Activated CD8-positive, alpha-beta memory T cell treated with anti-CD3 and anti-CD28 coated beads for 1 hour (primary cell): ENCODE measurements at places on chromosomes 2 and 18.

DNA sequence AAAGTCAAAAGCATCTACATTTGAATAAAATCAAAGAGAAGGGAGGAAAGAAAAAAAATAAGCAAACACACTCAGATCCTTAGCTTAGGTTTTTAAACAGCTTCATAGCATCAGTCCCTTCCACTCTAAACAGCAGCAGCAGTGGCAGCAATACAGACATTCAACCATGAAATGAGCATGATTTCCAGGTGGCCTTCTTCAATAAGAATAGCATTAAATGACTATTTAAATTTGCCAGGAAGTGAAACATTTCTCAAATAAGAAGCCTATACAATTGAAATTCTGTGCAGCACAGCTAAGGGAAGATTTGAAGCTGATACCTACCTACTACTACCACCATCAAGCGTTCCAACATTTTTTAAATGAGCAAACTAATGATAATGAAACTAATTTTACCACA, 138.1 kb upstream of the REG3G start:
- no peak for DNase-seq

DNA sequence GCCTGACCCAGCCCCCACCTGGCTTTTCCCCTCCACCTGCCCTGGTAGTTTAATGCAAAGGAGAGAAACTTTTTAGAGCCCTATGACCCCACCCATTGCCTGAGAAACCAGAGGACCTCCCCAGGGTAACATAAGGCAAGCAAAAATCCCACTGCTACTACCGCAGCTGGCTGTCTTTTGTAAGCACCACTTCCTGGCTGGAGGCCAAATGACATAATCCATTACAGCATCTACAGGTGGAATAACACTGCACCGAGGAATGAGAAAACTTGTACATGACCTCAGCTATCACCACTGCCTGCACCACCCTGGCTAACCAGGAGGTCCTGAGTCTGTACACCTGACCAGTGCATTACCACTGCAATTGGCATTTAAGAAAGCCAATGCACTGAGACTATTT, 149.6 kb upstream of the GALNT5 start:
- no peak for DNase-seq

DNA sequence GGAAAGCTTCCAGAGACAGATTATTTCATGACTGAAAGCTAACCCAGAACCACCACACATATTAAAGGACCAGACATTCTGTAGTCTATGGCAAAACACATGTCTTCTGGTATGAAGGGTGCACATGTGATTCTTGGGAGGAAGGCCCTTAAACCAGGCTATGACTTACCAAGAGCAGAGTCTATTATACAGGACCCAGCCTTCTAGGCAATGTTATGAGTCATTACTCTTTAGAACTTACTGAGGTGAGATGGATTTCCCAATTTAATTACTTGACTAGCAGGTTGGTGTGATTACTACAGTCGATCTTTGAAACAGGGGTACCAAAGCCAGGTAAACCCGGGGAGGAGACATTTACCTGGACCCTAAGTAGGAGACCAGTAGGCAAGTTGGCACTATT, 350.8 kb downstream of the TRIB2 start:
- no peak for DNase-seq

- DNase-seq = no peak
These were observed 21.3 kb downstream of the LYPD6B start for GRCh38 chr2:149059822-149060221.

DNA sequence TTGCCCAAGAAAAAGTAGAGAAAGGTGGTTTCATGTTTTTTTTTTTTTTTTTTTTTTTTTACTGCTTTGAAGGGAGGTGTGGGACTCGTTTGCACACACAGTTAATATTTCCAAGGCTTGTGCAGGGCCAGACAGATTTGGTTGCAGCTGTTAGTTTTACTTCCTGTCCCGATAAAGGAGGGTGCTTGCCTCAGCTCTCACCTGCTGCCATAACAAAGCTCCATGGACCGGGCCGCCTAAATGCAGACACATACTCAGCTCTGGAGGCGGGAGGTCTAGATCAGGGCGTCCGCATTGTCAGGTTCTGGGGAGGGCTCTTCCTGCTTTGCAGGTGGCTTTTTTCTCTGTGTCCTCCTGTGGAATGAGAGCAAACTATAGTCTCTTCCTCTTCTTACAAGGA, 69.9 kb downstream of the ODC1 start:
- DNase-seq = no peak

- DNase-seq = no peak
These were observed 477.2 kb downstream of the TRIB2 start for GRCh38 chr2:13193900-13194299.

DNA sequence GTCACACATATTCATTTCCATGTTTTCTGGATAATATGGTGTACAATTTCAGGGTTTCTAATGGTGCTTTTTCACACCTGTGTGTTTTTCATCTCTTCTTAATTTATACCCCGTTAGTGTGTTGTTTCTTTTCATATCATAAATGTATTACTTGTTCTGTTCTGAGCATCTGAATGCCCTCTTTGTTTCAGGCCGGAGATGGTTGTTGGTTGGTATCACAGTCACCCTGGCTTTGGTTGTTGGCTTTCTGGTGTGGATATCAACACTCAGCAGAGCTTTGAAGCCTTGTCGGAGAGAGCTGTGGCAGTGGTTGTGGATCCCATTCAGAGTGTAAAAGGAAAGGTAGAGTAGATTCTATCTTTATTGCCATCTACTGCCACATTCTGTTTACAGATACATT, 45.1 kb upstream of the TBR1 start:
- DNase-seq = no peak

GRCh38 chr2:53632714-53633113, 134.9 kb upstream of the CHAC2 start:
- DNase-seq = no peak

- DNase-seq = no peak
These were observed 10.6 kb downstream of the RND3 start for GRCh38 chr2:150476809-150477302.

DNA sequence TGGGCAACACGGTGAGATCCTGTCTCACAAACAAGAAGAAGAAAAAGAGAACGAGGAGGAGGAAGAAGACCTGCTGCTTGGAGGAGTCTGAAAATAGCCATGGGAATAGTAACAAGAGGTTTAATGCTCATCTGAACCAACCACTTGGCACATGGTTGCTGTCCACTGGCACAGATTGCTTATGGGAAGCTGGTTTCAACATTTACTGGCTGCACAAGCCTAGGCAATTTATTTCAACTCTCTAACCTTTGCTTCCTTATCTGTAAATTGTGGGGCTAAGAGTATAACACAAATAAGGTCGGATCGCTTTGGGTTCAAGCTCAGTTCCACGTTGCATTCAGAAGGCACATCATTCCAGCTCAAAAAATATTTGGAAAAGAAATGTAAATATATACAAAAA, 14.2 kb upstream of the RHOB start:
- DNase-seq = no peak
